ENCODE measurements at places on chromosomes 7 and 10.
A peak's percentile ranks its signal among the peaks of the same experiment; 100 is the strongest.

GRCh38 chr7:135274495-135275268 lies 41.0 kb downstream of the STRA8 start:
- peak; percentile 65 for DNase-seq

DNA sequence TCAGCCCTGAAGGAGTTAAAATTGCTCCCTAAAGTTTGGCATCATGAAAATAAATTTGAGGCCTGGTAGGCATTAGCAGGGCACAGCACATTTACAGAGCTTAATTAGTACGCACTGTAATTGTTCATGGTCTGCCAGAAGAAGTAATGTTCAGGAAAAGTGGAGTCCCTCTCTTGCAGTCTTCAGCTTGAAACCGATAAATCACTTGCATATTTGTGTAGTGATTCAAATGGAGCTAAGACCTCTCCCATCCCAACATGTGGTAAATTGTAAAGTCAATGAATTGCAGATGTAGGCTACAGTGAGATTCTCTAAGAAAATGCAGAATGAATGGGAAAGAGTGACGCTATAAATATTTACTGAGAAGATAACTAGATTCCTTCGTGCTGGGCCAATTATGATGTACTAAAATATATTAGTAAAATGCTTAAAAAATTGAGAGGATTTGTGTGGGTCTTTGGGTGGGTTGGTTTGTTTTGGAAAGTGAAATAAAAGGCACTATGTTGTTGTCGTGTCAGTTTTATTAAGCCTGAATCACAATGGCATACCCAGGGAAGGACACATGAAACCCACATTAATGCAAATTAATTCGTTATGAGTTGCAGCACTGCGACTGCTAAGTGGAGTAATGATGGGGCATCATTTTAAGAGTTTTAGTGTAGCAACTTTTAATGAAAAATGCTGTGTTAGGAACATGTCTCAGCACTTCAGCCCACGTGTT lies 8.4 kb downstream of the TCF7L2 start:
- no peak for DNase-seq

DNA sequence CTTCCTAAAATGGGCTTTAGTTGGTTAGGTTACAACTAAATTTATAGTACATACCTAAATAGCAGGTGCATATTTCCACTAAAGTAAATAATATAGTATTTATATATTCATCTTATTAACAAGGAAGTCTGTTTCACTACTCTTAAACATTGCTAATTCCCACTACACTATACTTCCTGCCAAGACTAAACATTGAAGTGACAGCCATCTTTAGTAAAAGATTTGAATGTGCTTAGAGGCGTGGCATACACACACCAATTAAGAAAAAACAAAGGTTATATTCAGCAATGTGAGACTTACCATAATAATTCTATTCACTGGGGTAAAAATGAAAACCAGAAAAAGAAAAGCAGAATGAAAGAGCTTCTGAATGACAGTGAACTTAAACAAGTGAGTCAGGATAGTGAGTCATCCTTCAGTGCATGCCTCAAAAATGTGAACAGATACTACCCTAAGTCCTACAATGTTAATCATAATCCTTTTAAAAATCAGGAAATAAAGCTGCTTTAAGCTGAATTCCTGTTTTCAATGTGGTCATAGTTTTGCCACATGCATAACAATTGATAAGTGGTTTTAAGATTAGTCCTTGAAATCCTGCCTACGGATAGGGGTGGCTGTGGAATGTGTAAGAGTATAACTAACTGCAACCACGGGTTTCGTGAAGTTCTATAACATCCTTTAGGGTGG lies 59.4 kb downstream of the USP6NL start:
- no peak for DNase-seq

GRCh38 chr10:71077796-71078453 lies 134.4 kb upstream of the UNC5B start:
- no peak for DNase-seq

GRCh38 chr10:46319389-46319788 lies 32.6 kb downstream of the ANTXRL start:
- no peak for DNase-seq

- no peak for DNase-seq
Measured at GRCh38 chr7:67346126-67346525, 349.5 kb downstream of the TYW1 start.

GRCh38 chr7:22821702-22822485 lies 755 bp downstream of the TOMM7 start:
- no peak for DNase-seq

GRCh38 chr10:96345222-96345621 lies 13.6 kb downstream of the OPALIN start:
- no peak for DNase-seq

- no peak for DNase-seq
Measured at GRCh38 chr7:11343818-11344413, 370.2 kb downstream of the PHF14 start.

GRCh38 chr7:33040803-33041516 lies 21.6 kb downstream of the NT5C3A start:
- no peak for DNase-seq

DNA sequence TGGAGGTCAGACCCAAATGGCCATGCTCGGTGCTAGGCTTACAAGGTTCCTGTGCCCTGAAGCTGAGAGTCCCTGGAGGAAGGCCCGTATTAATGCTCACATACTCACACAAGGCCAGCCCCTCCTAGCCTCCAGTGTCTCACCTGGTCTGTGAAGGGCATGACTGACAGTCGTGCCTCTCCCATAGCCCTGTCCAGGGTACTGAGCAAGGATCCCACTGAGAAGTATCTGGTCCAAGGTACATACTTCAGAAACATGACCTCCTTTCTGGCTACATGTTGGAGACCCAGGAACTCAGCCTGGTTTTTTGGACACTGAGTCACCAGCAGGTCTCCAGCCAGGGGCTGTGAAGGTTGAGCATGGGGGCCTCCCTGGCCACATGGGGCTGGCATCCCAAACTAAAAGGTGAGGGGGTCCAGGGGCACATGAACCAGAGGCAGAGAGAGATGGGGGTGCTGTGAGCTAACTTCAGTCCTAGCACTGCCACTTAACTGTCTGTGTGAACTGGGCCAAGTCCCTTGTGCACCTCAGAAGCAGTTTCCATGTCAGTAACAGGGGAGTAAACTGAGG lies 17.6 kb upstream of the RASGEF1A start:
- DNase-seq = no peak

DNA sequence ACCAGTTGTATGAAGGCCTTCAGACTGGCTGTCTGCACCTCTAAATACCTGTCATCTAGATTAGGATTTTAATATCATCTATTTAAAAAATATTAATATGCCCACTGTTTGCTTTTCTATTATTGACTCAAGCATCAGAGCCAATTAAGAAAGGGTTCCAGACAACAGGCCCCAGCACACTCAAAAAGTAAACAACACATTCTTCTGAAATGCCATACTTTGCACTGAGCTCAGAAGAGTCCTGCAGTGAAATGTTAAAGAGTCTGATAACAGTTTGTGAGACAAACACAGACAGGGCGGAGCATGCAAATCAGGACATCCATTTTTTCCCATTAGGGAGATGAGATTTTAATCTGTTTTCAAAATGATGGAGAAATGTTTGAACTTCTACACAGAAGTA lies 45.9 kb upstream of the KLF6 start:
- peak; percentile 52 for DNase-seq

DNA sequence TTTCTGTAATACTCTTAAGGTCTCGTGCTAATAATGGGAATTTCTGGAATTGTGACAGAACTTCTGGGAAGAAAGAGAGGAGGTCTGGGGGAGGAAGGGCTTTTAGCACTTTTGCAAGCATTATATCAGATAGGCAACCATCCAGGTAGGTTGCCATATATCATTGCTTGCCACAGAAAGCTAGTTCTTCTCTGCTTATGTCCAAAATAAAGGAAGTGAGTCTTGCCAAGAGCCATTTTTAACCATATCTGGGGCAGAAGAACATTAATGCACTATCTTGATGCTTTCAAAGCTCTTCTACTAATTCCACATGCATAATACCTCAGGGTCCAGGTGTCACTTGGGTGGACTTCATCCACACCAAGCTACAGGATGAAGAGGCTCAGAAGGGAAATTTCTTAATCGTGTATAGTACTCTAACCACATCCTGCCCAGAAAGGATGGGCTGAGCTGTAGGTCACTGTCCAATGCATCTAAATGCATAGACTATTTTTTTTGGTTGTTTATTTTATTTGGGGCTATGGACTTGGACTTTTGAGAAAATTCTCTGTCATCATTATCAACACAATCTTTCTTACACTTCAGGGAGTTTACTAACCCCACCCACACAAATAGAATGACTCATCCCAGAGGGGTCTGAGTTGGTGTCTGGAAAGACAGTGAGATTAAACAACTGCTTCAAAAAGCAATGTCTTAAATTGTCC lies 68.9 kb upstream of the ADO start:
- DNase-seq = no peak

DNA sequence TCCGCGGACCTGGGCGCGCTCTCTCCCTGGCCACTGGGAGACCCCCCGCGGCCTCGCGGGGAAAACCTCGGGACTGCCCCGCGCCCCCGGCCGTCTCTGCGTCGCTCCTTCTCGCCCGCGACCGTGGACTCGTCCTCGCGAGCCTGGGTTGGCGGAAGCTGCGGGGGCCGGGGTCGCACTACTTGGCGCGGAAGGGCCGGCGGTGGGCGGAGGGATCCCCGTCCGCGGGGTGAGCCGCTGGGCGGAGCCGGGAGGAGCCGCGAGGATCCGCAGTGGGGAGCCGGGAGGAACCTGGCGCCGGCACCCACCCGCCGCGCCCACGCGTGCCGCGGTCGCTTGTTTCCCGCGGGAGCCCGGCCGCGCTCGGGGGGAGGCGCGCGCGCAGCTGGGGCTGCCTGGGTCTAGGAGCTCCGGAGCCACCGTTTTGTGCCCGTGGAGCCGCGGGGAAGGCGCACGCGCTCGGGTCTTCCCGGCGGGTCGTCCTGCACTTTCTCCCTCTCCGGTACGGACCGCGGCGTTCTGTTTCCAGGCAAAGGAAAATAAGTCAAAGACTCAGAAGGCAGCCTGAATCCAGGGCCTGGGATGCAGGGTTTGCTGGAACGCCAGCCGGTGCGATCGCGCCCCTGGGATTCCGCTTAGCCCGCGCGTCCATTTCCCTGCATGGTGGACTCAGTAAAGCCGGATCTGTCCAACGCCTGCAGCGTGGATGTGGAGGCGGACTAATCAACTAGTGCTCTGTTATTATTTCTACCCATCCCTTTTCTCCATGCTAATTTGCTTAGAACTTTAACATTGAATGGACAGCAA lies 28.7 kb upstream of the KMT2C start:
- DNase-seq = peak; percentile 89

GRCh38 chr10:70178139-70178725 lies 7.9 kb upstream of the SAR1A start:
- no peak for DNase-seq

DNA sequence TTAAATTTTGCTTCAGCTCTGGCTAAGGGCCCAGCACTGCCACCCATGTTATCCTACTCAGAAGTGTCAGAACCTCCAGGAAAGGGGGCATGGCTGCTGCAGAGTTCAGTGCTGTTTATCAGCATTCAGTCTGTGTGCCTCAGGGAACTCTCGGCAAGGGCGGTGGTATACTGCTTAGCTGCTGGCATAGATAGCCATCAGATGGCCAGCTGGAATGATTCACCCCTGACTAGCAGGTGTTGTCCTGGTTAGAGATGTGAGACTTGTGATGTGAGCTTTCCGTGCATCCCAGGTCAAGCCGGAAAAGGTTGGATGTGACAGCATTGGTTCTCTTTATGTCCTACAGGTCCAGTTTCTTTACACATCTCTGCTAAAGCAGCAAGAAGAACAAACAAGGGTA lies 22.1 kb downstream of the CEP55 start:
- DNase-seq = no peak

DNA sequence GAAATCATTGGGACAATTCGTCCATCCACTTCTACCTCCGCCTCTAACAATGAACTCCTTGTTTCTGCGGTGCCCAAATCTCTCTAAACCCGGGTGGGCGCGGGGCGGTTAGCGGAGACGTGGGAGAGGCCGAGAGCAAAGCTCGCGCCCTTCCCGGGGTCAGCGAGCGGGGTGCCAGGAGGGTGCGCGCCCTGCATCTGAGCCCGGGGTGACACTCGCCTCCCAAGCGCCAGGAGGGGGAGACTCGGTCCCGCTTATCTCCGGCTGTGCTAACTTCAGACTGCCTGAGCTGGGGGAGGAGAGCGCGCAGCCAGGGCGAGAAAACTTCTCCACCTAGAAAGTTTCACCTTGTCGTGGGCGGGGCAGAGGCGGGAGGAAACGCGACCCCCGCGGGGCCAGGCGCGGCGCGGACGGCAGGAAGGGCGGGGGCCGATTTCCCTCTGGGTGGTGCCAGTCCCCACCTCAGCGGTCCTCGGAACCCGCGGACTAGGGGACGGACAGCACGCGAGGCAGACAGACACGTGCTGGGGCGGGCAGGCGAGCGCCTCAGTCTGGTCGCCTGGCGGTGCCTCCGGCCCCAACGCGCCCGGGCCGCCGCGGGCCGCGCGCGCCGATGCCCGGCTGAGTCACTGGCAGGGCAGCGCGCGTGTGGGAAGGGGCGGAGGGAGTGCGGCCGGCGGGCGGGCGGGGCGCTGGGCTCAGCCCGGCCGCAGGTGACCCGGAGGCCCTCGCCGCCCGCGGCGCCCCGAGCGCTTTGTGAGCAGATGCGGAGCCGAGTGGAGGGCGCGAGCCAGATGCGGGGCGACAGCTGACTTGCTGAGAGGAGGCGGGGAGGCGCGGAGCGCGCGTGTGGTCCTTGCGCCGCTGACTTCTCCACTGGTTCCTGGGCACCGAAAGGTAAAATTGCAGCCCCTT lies at the start of gene MET:
MET (plus strand) TSS at position 516 of the 915 bp plus-strand sequence. CDS start 26,889 bp downstream, outside the sequence.
- DNase-seq = peak; percentile 86

GRCh38 chr7:137209151-137209817 lies 134.2 kb downstream of the PTN start:
- DNase-seq = no peak

- no peak for DNase-seq
Measured at GRCh38 chr7:95950698-95951097, 178.3 kb downstream of the DYNC1I1 start.

- DNase-seq = no peak
Measured at GRCh38 chr10:50316174-50316573, 64.9 kb upstream of the ASAH2 start.

DNA sequence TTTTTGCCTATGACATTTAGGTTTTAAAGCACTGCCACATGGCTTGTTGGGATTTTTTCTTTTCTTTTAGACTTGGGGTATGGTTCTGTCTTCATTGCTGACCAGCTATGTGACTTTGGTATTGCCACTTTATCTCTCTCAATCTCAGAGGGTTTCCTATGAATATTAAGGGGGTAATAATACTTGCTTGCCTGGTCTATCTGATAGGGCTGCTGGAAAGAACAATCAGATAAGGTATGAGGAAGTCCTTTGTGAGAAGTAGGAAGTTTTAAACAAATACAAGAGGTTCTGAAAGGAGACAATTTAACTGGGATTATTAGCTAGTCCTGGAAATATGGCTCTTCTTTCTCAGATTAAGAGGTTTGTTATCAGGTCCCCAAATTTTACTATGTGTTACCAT lies 80.8 kb downstream of the ZNF92 start:
- no peak for DNase-seq

DNA sequence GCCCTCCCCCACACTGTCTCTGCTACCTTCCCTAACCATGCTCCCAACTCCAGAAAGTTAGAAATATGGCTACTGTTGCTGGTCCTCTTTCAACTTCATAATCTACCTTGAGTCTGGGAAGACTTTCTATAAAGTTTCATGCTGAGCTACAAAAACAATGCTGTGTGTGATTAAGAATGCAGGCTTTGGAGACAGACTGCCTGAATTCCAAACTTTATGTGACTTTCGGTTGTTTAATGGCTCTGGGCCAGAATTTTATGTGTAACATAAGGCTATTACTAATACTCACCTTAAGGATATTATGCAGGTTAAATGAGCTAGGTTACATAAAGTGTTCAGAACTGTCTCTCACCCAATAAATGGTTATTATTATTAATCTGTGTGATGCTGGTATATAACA lies 19.1 kb downstream of the BET1 start:
- no peak for DNase-seq

- no peak for DNase-seq
Measured at GRCh38 chr7:150996376-150997074, 5.7 kb downstream of the NOS3 start.

Measured in HuH-7.5 (cell line).